Kidney capillary endothelial cell (primary cell): ENCODE measurements at places on chromosomes 5 and 9.

- no peak for DNase-seq
Measured at GRCh38 chr5:122264610-122265009, 47.4 kb upstream of the SNCAIP start.

GRCh38 chr9:81374459-81375186 is 314.7 kb downstream of the TLE1 start:
- DNase-seq = no peak

- no peak for DNase-seq
Measured at GRCh38 chr9:68546596-68547390, 6.1 kb upstream of the TMEM252 start.

DNA sequence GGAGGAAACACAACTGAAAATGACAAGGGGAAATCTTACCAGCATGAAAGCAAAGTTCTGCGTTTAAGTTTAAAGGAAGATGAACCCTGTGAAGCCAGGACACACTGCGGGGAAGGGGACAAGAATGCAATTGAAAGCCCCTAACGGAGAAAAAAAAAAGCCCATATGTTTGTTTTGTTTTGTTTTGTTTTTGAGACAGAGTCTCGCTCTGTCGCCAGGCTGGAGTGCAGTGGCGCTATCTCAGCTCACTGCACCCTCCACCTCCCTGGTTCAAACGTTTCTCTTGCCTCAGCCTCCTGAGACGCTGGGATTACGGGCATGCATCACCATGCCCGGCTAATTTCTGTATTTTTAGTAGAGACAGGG is 2.9 kb downstream of the STK10 start:
- no peak for DNase-seq

DNA sequence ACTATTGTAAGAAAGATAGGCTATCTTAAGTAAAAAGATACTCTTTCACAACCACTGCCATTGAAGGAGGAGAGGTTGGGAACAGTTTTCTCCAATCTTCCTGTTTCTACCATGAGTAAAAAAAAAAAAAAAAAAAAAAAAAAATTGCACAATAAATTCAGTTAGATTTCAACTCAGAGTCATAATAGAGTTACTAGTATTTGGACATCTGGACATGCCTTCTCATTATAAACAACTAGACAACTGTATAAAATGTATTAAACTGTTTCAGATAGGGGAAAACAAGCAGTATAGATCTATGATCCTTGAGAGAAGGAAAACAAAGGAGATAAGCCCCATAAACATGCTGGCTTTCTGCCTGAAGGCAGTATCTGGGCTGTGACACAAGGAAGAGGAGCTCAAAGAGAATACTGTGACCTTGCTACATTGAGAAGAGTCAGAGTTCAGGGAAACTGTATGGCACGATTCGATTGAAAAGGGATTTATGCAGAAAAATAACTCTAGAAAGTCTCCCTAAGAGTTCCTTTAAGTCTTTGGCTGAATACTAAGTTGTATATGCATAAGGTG is 249.2 kb upstream of the POU5F2 start:
- DNase-seq = no peak

DNA sequence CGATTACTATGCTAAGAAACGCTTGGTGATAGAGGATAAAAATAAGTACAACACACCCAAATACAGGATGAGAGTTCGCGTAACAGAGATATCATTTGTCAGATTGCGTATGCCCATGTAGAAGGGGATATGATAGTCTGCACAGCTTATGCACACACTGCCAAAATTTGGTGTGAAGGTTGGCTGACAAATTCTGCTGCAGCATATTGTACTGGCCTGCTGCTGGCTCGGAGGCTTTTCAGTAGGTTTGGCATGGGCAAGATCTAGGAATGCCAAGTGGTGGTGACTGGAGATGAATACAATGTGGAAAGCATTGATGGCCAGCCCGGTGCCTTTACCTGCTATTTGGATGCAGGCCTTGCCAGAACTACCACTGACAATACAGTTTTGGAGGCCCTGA is 208.4 kb downstream of the PDZD2 start:
- no peak for DNase-seq

DNA sequence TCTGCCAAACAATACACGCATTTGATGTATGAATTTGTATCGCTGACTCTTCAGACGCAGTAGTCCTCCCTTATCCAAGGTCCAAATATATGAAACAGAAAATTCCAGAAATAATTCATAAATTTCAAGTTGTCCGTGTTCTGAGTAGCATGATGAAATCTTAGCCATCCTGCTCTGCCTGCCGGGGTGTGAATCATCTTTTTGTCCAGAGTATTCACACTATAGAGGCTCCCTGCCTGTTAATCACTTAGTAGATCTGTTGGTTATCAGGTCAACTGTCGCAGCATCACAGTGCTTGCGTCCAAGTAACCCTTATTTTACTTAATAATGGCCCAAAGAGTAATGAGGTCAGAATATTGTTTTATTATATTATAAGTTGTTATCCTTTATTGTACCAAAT is 268.1 kb downstream of the DOCK8 start:
- no peak for DNase-seq

DNA sequence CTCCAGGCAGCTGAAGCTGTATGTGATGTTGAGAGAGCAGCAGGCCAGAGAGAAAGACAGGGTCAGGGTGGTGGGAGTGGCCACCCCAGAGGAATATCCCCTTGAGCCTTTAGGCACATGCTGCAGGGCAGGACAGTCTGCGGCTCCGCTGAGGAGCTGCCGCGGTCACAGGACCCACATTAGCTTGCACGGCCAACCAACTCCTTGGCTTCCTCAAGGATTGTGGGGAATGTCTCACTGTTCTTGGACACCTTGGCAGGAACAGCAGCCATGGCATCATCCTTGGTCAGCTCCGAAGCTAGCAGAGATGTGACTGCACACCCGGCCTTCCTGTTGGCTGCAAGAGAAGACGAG is 27.8 kb downstream of the PCDHGC5 start:
- DNase-seq = no peak

DNA sequence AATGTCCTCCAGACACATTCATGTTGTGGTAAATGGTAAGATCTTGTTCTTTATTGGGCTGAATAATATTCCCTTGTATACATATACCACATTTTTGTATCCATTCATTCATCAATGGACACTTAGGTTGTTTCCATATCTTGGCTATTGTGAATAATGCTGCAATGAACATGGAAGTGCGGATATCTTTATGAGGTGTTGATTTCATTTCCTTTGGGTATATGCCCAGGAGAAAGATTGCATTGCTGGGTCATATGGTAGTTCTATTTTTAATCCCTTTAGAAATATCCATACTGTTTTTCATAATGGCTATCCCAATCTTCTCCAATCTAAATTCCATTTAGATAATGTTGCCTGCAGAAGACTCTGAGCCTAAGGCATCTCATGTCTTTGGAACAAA is 78.0 kb upstream of the TNC start:
- no peak for DNase-seq

DNA sequence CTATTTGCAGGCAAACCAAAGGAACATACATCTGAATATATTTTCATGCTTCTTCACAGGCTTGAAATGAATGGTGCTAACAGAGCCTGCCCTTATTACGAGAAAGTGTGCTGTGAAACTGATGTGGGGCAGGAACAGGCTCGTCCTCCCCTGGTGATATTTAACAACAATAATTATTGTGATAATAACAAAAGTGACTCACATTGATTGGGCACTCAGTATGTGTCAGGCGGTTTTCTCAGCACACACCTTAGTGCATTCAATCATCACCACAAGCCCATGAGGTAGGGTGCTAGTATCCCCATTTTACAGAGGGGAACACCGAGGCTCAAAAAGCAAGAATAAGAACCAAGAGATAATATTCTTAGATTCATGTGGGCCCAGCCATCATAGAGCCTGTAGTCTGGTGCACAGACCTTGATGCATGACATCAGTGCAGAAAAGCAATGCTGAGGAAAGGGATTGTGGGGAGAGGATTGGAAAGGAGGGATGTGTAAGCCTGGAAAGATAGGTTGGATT is 18.1 kb upstream of the BOD1 start:
- no peak for DNase-seq

DNA sequence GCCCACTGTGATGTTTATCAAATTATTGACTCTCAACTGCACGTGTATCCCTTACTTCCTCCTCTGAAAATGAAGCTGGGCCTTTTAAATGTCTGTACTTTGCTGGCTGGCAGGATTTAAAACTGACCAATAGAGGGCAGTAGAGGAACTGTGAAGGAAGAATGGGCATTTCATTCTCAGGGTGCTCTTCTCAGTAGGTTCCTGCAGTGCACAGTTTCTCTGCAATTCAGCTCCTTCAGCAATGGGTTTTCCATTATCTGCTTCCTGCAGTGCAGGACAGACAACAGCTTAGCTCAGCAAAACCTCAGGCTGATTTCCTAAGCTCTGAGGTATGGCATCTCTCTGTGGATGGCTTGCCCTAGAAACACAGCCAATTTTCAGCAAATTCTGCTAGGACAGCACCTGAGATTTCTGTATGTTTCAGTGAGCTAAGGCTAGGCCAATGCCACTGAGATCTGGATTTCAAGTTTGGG is 298.4 kb upstream of the PRDM9 start:
- peak; percentile 44 for DNase-seq

DNA sequence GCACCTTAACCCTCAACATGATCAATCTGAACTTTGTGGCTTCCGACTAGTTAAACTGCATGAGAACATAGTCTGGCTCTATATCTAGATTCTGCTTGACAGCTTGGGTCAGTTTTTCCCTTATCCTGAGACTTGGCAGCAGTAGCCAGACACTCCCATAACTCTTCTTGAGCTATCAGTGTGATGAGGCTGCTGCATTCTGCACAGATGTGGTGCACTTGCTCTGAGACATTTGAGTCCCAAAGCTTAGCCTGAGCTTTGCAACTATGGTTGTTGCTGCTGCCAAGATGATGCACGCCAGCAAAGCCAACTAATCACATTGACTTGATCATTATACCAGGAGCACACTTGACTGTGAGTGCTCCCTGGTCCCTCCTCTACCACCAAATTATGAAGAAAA is 36.2 kb downstream of the MOCS2 start:
- no peak for DNase-seq

- no peak for DNase-seq
Measured at GRCh38 chr9:38720083-38720745, at the start of gene FAM240B. Gene FAM240B (minus strand): TSS chr9:38720133. CDS start chr9:38703999, 16,134 bp downstream.

DNA sequence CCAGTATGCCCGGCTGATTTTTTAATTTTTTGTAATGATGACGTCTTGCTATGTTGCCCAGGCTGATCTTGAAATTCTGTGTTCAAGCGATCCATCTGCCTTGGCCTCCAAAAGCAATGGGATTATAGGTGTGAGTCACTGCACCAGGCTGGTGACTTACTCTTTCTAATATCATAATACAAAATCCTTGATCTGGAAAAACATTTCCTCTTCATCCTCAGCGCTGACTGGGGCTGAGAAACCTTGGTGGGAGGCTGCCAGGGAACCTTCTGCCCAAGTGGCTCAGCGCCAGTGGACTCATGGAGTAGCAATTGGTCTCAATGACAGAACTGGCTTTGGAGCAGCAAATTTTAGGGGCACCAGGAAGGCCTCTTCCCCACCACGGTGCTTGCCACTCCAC is 17.5 kb upstream of the SEMA4D start:
- DNase-seq = no peak

- peak; percentile 58 for DNase-seq
Measured at GRCh38 chr5:135560858-135561257, 17.9 kb downstream of the CXCL14 start.

DNA sequence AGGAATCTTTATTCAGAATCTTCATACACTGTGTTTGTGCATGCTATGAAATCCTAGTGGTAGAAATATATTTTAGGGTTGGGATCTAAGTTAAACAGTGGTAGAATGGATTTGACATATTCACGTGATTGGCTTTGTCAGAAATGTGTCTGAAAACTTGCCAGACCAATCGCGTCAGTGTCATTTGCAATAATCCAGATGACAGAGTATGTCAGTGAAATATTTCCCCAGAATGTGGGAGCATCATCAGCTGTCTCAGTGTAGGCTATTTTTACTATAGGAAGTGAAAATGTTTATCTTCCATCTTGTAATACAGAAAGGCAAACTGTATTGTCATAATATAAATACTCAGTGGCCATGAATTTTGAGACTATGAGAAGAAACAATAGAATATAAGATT is 220.6 kb upstream of the EDIL3 start:
- DNase-seq = no peak

GRCh38 chr5:108818613-108819272 is 71.0 kb downstream of the FER start:
- DNase-seq = peak; percentile 16

DNA sequence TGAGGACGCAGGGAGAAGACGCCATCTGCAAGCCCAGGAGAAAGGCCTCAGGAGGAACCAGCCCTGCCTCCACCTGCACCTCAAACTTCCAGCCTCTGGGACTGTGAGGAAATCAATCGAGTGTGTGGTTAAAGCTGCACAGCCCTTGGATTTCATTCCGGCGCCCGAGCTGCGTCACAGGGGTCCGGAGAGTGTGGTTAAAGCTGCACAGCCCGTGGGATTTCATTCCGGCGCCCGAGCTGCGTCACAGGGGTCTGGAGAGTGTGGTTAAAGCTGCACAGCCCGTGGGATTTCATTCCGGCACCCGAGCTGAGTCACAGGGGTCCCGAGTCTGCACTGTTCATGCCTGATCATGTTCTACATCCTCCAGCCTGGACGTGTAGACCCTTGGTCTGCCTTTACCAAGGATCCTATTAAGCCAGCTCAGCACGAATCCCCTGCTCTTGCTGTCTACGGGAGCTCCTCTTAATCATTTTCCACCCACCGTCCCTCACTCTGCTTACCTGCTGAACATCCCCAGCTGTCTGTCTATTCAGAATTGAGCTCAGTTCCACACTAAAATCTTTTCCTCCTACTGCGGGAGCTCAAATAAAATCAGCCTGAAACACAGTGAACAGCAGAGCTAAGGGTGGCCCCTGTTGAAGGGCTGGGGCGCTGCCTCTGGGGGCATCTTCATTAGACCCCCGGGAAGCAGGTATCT is 73.0 kb upstream of the OLFM1 start:
- DNase-seq = no peak

GRCh38 chr5:112059579-112060135 is 302.7 kb upstream of the NREP start:
- peak; percentile 15 for DNase-seq

- no peak for DNase-seq
Measured at GRCh38 chr5:17893026-17893635, 258.9 kb downstream of the TAF11L14 start.

- no peak for DNase-seq
Measured at GRCh38 chr9:99138424-99139284, 33.7 kb downstream of the TGFBR1 start.

DNA sequence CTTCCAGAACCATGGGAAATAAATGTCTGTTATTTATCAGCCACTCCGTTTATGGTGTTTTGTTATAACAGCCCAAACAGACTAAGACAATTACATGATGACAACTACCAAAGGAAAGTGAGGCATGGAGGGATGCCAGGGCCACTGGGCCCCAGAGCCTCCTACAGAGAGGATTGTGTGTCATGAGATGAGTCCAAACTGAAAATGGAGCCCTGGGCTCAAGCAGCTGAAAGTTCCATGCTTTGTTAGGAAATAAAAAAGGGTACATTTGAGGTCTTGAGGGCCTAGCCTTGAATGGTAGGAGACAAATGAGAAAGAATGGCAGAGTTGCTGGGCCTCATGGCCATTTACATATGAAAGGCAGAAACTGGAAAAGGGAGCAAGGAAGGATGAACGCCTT is 586.5 kb downstream of the CETN3 start:
- no peak for DNase-seq

GRCh38 chr5:118711727-118712126 is 276.6 kb downstream of the DTWD2 start:
- no peak for DNase-seq

- no peak for DNase-seq
Measured at GRCh38 chr9:81729135-81729534, 39.8 kb upstream of the TLE1 start.
